ENCODE measurements at places on chromosomes 16 and 17. TPM values are rescaled to one million over a fixed set of nuclear protein-coding genes. Genes with fewer than 3 reads are reported as not detected.

Gene TBC1D3H
- total RNA-seq, result 2.8 TPM

Gene ANKRD40CL
- not detected for total RNA-seq

DNA sequence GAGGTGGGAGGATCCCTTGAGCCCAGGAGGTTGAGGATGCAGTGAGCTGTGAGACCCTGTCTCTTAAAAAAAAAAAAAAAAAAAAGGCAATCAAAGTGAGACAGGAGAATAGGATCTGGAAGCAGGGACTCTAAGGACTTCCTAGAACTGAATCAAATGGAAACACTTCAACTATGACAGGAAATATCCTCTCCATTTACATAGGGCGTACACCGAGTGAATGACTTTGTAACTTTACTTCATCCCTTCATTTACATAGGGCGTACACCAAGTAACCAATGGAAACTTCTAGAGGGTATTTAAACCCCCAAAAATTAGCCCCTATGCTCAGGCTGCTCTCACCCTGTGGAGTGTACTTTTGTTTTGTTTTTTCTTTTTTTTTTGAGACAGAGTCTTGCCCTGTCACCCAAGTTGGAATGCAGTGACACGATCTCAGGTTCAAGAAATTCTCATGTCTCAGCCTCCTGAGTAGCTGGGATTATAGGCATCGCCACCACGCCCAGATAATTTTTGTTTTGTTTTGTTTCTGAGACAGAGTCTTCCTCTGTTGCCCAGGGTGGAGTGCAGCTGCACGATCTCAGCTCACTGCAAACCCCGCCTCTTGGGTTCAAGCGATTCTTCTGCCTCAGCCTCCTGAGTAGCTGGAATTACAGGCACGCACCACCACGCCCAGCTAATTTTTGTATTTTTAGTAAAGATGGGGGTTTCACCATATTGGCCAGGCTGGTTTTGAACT, 9.6 kb upstream of the PRPSAP1 start:
- no peak for DNase-seq

DNA sequence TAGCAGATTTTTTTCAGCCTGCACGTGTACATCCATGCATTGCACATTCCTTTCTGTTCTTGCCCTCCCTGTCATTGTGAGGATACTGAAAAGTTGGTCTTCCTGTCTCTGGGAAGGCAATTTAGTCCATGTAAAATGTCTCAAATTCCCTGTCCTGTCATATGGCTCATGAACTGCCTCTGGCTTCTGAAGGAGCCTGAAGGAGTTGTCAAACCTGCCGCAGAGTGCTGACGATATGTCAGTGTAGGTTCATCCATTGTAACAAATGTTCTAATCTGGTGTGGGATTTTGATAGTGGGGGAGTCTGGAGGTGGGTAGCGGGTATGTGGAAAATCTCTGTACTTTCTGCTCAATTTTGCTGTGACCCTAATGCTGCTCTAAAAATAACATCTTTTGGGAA, 59.6 kb downstream of the YPEL2 start:
- no peak for DNase-seq

DNA sequence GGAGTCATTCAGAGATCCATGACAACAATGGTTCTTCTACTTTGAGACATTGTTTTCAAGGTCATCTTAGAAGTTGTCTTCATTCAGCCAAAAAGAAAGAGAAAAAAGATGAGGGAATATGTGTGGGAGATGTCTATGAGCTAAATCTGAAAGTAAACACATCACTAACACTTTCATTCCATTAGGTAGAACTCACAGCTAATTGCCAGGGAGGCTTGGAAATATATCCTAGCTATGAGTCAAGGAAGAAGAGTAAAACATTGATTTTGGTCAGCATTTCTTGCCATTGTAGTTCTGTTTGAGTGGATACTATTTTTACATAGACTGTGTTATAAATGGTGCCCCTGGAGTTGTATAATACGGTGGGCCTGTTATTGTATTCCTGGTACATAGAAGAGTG, 316.4 kb upstream of the MYOCD start:
- DNase-seq, result no peak

DNA sequence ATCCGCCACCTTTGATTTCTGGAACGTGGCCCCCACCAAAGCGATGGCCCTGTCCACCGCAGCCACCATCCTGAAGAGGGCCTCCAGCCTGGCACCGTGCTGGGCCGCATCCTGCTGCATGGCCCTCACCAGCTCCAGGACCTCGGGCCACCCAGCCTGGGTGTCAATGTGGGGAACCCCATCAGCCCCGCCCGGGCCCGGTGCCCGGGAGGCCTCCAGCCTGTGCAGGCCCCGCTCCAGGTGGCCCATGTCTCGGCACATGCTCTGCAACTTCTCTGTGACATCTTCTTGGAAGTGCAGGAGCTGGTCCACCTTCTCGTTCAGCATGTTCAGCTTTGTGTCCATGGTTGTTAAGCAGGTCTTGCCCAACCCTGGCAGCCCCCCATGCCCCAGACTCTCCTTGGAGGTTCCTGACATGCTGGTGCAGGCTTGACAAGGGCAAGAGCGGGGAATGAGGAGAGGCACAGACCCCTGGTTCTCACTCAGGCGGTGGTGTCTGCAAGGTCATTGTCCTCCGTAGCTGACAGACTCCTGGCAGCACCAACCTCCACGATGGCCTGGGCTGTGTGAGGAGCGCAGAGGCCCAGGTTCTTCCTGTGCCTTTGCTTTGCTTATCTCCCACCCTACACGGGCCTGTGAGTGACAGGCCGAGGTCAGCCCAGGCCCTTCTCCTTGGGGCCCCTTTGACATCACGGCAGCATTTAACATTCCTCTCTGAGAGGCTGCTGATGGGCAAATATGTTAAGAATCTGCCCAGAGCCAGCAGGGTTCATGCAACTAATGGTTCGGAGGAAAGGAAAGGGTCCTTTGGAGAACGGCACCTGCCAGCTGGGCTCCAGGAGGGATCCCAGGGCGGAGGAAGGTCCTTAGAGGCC, at the start of gene MYLK3:
Gene MYLK3, minus strand, starts transcription at position 568 of the 875 bp plus-strand sequence. Its CDS starts 151 bp downstream, at position 417.
- DNase-seq, result peak; percentile 66

DNA sequence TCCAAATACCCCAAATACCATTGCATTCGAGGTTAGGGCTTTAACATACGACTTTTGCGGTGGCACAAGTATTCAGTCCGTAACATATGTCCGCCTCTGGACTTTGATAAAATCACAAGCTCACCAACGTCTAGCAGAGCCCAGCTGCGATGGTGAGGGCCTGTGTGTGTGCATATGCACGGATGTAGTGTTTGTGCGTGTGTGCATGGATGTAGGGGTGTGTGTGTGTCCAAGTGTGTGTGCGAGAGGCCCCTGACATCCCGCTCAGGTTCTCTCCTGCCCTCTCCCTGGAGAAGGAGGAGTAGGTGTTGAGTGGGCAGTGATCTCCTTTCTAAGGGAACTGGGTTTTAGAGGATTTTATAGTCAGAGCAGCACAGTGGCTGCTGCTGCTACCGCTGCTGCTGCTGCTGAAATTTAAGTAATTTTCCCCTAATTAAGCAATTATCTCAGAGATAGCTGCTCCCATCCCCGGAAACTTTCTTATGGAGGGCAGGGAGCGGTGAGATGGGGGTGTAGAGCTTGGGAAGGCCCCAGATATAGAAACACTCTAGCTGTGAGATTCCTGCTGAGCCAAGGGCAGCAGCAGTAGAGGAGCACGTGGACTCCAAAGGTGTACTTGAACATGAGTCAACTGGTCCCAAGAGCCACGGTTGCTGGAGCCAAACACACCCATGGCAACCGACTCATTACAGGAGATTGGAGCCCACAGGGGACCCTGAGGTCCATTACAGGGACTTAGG, 121.7 kb upstream of the SDK2 start:
- DNase-seq, result no peak

DNA sequence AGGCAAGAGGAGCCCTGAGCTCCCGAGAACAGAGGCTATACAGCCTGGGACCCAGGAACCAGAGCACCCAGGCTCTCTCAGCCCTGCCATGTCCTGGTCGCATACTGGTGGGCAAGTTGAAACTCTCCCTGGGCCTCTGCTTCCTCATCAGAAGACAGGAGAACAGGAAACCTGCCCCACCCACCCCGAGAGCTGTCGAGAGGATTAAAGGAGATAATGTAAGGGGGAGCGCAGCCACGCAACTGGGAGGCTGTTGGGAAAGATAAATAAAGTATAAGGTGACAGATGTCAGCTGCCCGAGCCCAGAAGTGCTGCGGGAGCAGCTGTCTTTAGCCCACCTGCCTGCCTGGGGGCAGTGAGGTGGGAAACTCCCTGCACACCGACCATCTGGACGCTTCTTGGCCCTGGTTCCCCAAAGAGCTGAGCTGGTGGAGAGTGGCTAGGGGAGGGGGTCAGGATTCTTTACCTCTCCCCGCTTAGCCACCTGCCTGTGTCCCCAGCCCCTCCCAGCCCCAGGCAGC, 6.8 kb downstream of the KIF19 start:
- peak; percentile 82 for DNase-seq

DNA sequence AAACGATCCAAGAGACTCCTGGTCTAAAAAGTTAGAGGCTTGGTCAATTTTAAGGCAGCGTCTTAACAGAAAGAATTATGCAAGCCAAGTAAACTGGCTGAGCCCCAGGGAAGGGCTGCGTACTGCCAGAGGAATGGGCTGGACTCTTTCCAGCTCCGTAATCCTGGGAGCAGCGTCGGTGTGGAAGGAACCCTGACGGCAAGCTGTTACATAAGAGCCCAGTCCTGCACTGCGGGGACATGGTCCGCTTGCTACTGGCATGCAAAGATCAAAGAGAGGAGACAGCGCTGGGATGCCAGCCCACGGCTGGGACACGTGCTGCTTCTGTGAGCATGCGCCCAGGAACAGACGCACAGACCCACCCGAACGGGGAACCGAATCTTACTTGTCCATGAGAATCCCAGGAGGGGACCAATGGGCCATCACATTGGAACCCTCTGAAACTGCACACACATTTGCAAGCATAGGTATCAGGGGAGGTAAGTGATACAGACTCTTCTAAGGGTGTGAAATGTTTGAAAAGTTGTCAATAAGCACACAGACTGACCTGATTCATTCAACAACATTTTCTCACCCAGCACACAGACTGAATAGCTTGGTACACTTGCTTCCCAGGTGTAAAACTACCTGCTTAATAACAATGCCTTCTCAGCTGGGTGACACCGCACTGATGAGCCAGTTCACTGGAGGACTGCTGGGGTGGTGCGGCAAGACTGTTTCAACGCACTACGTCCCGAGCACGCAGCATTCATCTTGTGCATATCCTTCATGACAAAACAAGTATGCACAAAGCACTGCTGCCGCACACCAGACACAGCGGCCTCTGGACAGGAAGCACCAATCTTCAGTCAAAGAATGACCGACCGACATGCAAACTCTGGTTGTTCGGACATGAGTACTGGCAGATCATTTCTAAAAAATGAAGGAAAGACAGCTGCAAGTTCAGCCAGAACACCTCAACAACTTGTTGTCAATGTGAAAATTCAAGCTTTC, 94.9 kb downstream of the ANKRD11 start:
- DNase-seq, result peak; percentile 94

DNA sequence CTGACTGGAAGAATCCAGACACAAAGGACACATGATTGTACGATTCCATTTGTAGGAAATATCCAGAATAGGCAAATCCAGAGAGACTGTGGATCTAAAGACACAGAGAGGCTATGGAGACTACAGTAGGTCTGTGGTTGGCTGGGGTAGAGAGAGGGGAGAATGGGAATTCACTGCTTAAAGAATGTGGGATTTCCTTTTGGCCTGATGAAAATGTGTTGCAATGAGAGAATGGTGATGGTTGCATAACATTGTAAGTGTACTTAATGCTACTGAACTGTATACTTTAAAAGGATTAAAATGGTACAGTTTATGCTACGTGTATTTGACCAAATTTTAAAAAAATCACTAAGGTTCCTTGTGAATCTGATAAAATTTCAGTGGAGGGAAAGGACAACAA, 62.1 kb downstream of the GPRC5B start:
- DNase-seq, result no peak

DNA sequence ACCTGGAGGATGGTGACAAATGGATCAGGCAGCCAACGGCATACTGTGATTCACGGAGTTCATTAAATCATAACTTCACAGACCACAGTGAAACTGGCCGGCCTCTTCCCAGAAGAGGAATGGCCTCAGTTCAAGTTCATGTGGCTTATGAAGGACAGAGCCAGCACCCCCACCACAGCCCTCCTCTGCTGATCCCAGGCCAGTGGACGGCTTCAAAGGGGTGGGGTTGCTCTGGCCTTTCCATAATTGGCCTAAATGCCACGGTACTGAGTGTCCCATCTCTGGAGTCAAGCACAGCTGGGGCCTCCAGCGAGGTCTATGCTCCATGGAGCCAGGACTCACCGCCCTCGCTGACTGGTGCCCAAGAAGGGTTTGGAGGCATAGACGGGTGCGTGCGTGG, 21.4 kb downstream of the GALNS start:
- no peak for DNase-seq

GRCh38 chr17:60103957-60104356, 25.2 kb upstream of the HEATR6 start:
- DNase-seq, result no peak
